ENCODE measurements at places on chromosomes 3 and 15.

GRCh38 chr3:2623436-2623835 is 486.7 kb downstream of the IL5RA start:
- no peak for DNase-seq

- no peak for DNase-seq
Observed at GRCh38 chr15:70412794-70413193, 315.1 kb upstream of the TLE3 start.

DNA sequence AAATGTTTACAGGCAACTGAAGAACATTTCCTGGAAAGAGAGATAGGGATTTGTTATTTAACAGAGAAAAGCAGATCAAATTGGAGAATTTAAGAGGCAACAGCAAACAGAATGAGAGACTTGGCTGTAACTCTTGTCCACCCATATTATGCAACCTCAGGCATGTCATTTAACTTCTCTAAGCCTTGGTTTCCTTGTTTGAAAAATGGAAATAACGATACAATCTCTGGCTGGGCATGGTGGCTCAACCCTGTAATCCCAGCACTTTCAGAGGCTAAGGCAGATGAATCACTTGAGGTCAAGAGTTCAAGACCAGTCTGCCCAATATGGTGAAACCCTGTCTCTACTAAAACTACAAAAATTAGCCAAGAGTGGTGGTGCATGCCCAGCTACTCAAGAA is 23.7 kb downstream of the ARRDC4 start:
- no peak for DNase-seq

DNA sequence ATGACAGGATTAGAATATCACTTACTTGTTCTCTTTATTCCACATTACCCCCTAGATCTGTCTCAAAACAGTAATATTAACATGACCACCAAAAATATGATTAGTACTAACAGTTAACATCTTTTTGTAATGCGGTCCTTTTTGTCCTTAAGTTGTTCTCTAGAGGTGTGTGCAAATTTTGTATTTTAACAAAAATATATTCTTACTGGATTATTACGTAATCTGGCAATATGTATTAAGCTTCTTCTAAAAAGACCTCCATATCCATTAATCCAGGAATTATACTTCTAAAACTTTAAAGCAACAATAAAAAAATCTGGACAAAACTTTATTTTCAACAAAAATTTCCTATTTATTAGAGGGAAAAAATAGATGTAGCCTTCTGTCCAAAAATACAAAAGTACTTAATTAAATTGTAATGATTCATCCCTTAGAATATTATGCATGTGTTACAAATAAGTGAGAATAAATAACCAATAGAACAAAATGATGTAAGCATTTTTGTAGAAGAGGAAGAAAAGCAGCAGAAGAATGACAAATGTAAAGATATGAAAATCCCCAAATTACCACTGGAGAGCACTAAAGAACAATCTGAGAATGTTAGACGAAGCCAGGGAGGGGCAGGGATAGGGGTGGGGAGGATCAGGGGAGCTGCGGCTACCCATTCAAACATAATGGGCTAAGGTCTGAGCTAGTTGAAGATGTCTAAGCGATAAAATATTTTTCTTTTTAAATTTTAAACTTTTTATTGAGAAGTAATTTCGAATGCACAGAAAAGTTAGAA is 945.6 kb downstream of the MCTP2 start:
- no peak for DNase-seq
